ENCODE measurements at places on chromosomes 5 and 9.

GRCh38 chr9:113446323-113446740 lies 17.2 kb upstream of the RGS3 start:
- no peak for DNase-seq

DNA sequence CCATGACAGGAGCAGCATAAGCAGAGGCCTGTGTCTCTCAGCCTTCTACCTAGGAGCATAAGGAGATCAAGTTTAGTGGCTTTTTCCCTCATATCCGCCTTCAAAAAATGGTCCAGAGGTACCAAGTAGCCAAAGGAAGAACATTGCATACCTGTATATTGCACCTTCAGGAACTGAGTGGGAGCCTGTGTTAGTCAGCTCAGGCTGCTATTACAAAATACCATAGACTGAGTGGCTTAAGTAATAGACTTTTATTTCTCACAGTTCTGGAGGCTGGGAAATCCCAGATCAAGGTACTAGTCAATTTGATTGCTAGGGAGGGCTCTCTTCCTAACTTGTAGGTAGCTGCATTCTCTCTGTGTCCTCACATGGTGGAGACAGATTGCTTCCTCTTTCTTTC lies 597.4 kb upstream of the PTGER4 start:
- DNase-seq: no peak

- DNase-seq: no peak
Observed at GRCh38 chr9:134546246-134546731, 95.3 kb upstream of the COL5A1 start.

- peak; percentile 15 for DNase-seq
Observed at GRCh38 chr5:137096149-137097103, 402.7 kb downstream of the SPOCK1 start.

- no peak for DNase-seq
Observed at GRCh38 chr9:95725045-95725444, 150.4 kb upstream of the ERCC6L2 start.

GRCh38 chr9:135000647-135001245 lies 83.0 kb upstream of the FCN1 start:
- DNase-seq: no peak

DNA sequence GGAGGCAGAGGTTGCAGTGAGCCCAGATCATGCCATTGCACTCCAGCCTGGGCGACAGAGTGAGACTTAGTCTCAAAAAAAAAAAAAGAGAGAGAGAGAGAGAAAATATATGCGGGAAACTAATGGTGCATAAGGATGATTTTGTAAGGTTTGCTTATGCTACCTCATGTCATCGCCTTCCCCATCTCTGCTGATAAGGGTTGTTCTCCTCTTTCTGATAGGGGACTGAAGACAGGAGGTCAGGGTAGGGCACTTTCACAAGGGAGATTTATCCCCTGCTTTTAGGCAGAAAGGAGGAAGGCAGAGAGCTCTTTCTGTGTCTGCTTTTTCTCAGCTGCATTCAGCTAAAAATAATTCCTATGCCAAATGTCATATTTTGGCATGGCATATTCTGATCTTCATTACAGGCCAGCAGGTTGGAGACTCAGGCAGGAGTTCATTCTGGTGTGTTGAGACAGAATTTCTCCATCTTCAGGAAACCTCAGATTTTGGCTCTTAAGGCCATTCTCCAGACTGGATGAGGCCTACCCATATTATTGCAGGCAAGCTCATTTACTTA lies 220.2 kb downstream of the AUH start:
- no peak for DNase-seq
